ENCODE measurements at places on chromosomes 13 and 19. TPM values are rescaled to one million over a fixed set of nuclear protein-coding genes. Genes with fewer than 3 reads are reported as not detected.
A peak's percentile ranks its signal among the peaks of the same experiment; 100 is the strongest.

DNA sequence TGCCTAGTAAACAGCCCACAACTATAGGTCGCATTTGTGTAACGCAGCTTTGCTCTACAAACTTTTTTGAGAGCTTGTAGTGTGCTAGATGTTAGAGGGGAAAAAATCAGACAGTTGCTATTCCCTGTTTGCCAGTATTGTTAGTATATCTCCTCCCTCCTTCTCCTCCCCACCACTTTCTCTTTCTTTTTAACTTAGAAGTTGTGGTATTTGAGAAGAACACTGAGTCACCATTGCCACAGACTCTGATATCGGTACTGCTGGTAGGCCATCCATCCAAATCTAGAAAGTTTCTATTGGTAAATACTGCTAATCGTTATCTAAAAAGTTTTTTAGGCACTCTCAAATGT, 666 bp downstream of the POMP start:
- peaks cover 18% of the 10 kb centered on the region for H3K4me1 ChIP-seq
- peaks cover 26% of the 10 kb centered on the region for H3K36me3 ChIP-seq
- peak overlapping the region; percentile 92 for H3K4me3 ChIP-seq
- no peaks in the 10 kb centered on the region for H3K27me3 ChIP-seq
- no peak for DNase-seq
- H3K27ac ChIP-seq = no peak overlapping the region

- H3K36me3 ChIP-seq = no peaks in the 10 kb centered on the region
- no peaks in the 10 kb centered on the region for H3K4me1 ChIP-seq
- no peak for DNase-seq
- H3K27ac ChIP-seq = no peak overlapping the region
- no peaks in the 10 kb centered on the region for H3K27me3 ChIP-seq
These were observed 41.1 kb upstream of the CCNE1 start for GRCh38 chr19:29770648-29771047.

GRCh38 chr13:32988608-32989289, 27.5 kb upstream of the KL start:
- DNase-seq = no peak
- no peaks in the 10 kb centered on the region for H3K4me1 ChIP-seq
- no peaks in the 10 kb centered on the region for H3K36me3 ChIP-seq
- no peak overlapping the region for H3K4me3 ChIP-seq
- no peaks in the 10 kb centered on the region for H3K27me3 ChIP-seq
- H3K27ac ChIP-seq = no peak overlapping the region

DNA sequence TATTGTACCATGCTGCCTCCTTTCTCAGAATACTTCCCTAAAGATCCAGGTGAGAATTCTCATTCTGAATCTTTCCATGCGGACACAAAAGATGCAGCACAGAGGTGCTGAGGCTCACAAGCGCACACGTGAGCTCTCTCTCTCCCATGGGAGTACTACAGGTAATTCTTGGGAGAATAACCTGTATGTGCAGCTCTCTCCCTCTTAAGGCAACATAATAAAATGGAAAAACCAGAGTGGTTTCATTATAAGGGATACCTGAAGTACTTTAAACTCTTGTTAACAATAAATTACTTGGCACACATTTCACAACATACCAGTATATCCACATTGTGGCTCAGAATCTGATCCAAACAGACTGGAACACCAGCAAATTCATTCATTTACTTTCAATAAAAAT, 40.4 kb downstream of the INTS6 start:
- H3K4me1 ChIP-seq = peaks cover 6% of the 10 kb centered on the region
- H3K4me3 ChIP-seq = no peak overlapping the region
- DNase-seq = no peak
- H3K27me3 ChIP-seq = no peaks in the 10 kb centered on the region

- H3K27me3 ChIP-seq = peaks cover 93% of the 10 kb centered on the region
- peaks cover 6% of the 10 kb centered on the region for H3K4me1 ChIP-seq
- no peaks in the 10 kb centered on the region for H3K36me3 ChIP-seq
- no peak overlapping the region for H3K27ac ChIP-seq
These were observed 10.2 kb downstream of the C19orf25 start for GRCh38 chr19:1468821-1469254.

GRCh38 chr19:13929956-13930355, 8.3 kb downstream of the PODNL1 start:
- H3K4me1 ChIP-seq = no peaks in the 10 kb centered on the region
- no peak overlapping the region for H3K27ac ChIP-seq
- 0 out of 2 replicates have a peak, but pooled peaks cover 7% of the 10 kb centered on the region for H3K36me3 ChIP-seq
- no peak overlapping the region for H3K4me3 ChIP-seq
- DNase-seq = peak; percentile 30

The LGALS7B gene
- total RNA-seq = 2.4 TPM

- no peaks in the 10 kb centered on the region for H3K36me3 ChIP-seq
- no peak overlapping the region for H3K27ac ChIP-seq
- H3K4me1 ChIP-seq = peaks cover 10% of the 10 kb centered on the region
- peak; percentile 33 for DNase-seq
- H3K4me3 ChIP-seq = no peak overlapping the region
These were observed 191.1 kb downstream of the RGCC start for GRCh38 chr13:41648314-41648935.

- H3K4me3 ChIP-seq = peak overlapping the region; percentile 55
- no peak for DNase-seq
- peaks cover 15% of the 10 kb centered on the region for H3K4me1 ChIP-seq
- peaks cover 51% of the 10 kb centered on the region for H3K27me3 ChIP-seq
- H3K36me3 ChIP-seq = no peaks in the 10 kb centered on the region
These were observed 4.6 kb downstream of the TLE2 start for GRCh38 chr19:3024509-3024869.

GRCh38 chr19:50486823-50487515, 10.3 kb upstream of the GARIN5A start:
- peaks cover 9% of the 10 kb centered on the region for H3K36me3 ChIP-seq
- H3K27ac ChIP-seq = no peak overlapping the region
- H3K4me3 ChIP-seq = no peak overlapping the region
- peak; percentile 97 for DNase-seq
- H3K27me3 ChIP-seq = peaks cover 54% of the 10 kb centered on the region

DNA sequence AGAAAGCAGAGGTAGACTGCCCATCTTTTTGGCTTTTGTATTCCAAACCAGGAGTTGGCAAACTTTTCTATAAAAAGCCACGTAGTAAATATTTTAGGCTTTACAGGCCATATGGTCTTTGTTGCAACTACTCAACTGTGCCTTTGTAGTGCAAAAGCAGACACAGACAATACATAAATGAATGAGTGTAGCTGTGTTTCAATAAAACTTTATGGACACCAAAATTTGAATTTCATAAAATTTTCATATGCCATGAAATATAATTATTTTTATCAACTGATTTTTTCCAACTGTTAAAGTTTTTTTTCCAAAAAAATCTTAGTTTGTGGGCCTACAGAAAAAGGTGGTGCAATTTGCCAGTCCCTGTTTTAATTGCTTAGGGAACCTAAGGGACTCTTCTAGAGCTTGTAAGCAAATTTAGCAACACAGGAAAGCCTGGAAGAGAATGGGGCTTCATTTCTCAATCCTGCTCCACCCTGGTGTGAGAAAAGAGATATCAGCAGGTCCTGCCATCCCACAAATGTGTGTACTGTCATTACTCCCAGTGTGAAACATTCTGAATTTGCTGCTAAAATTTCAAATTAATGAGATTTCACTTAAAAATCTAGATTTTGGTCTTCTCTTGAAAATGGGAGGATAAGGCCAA, 194.2 kb downstream of the RGCC start:
- no peaks in the 10 kb centered on the region for H3K36me3 ChIP-seq
- no peak overlapping the region for H3K27ac ChIP-seq
- no peak overlapping the region for H3K4me3 ChIP-seq
- H3K27me3 ChIP-seq = no peaks in the 10 kb centered on the region

The DACH1 gene
- 0.45 TPM for total RNA-seq

The TMEM255B gene
- 0.82 TPM for total RNA-seq

DNA sequence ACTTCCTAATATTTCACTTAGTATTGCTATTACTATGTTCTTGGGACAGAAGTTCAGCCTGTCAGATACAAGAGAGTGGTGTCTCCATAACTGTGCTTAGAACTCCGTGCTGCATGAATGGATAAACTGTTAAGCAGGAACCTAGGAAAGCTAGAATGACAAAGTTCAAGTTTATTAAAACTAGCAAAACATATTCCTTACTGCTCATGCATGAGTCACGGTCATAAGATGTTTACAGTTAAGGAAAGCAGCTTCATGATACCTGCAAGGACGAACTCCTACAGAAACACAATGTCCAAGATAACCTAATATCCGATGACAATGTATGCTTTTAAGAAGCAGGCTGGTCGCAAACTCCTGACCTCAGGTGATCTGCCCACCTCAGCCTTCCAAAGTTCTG, 6.0 kb upstream of the ZNF765 start:
- peak overlapping the region; percentile 78 for H3K27ac ChIP-seq
- no peaks in the 10 kb centered on the region for H3K27me3 ChIP-seq
- no peak for DNase-seq

- H3K27ac ChIP-seq = no peak overlapping the region
- no peak overlapping the region for H3K4me3 ChIP-seq
- H3K27me3 ChIP-seq = no peaks in the 10 kb centered on the region
- peak; percentile 43 for DNase-seq
These were observed 1588.0 kb downstream of the SLITRK1 start for GRCh38 chr13:82294226-82294625.

GRCh38 chr19:3659746-3660112, 33.1 kb upstream of the CACTIN start:
- no peaks in the 10 kb centered on the region for H3K36me3 ChIP-seq
- no peaks in the 10 kb centered on the region for H3K27me3 ChIP-seq
- no peak overlapping the region for H3K27ac ChIP-seq
- DNase-seq = no peak
- H3K4me1 ChIP-seq = no peaks in the 10 kb centered on the region

The HNRNPA1L2 gene
- total RNA-seq = 3.6 TPM

GRCh38 chr13:31545616-31546015, 193.7 kb upstream of the RXFP2 start:
- H3K36me3 ChIP-seq = no peaks in the 10 kb centered on the region
- DNase-seq = no peak
- H3K27ac ChIP-seq = no peak overlapping the region
- no peaks in the 10 kb centered on the region for H3K27me3 ChIP-seq

DNA sequence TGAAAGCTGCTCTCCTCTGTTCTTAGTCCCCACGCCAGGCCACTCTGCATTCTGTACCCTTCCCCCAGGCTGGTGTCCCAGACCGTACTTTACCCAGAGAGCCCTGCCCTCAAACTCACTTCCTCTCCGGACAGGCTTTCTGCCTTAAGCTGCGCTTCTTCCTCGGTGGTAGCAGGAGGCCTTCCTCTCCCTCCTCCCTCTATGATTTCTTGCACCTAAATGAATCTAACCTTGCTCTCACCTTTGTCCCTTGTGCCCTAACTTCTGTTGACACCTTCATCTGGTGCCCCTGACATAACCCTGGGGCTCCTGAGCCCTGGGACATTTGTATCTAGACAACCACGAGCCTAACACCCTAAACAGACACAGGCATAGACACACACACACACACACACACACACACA, 29.6 kb upstream of the CEACAM21 start:
- DNase-seq = no peak
- no peaks in the 10 kb centered on the region for H3K36me3 ChIP-seq
- no peak overlapping the region for H3K4me3 ChIP-seq
- H3K27ac ChIP-seq = no peak overlapping the region
- no peaks in the 10 kb centered on the region for H3K27me3 ChIP-seq

DNA sequence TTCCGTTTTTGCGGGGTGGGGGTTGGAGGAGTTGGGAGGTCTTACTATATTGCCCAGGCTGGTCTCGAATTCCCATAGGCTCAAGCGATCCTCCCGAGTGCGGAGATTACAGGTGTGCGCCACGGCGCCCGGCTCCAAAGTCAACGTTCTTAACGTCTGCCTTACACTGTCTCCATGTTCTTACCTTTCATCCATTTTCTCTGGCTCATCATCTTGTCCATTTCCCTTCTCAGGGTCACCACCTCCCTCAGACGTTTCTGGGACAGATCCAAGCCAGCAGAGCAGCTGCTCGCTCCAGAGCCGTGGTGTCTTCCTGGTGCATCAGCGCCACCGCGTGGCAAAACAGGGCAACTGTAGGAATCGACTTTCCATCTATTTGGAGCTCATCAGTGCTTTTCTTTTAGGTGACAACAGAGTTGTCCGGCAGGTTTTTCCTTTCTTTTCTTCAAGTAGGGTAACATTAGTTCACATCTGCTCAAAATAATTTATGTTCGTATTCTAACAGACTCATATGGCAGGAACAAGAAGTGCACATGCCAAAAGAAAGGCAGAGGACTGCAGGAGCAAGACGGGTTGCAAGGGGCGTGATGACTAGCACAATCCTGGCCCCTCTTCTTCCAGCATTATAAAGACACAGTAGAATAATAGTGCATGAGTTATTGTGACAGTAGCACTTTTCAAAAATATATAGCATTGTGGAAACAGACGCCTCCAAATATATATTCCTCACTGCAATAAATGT, 103.1 kb upstream of the ABCC4 start:
- no peaks in the 10 kb centered on the region for H3K4me1 ChIP-seq
- H3K27me3 ChIP-seq = no peaks in the 10 kb centered on the region
- DNase-seq = peak; percentile 92
- no peak overlapping the region for H3K27ac ChIP-seq
- H3K4me3 ChIP-seq = peak overlapping the region; percentile 66
